Aorta (tissue), 5 donors: ENCODE measurements at places on chromosomes 1 and 21. TPM values are rescaled to one million over a fixed set of nuclear protein-coding genes. Genes with fewer than 3 reads are reported as not detected.

The EPHB2 gene
- 16.6 TPM for total RNA-seq

The MCOLN3 gene
- 1.3 TPM for total RNA-seq

The BRINP2 gene
- total RNA-seq = not detected

The SZRD1 gene
- 128 TPM for total RNA-seq

The LYST gene
- 63.3 TPM for total RNA-seq

The SLFNL1 gene
- total RNA-seq = 1.0 TPM

The PTCH2 gene
- total RNA-seq = 1.7 TPM

The FCRL5 gene
- total RNA-seq = 0.84 TPM

The TCEA3 gene
- 25.7 TPM for total RNA-seq

The EXO1 gene
- 0.65 TPM for total RNA-seq

The PTPRC gene
- 89.9 TPM for total RNA-seq

The CFH gene
- total RNA-seq = 284 TPM

The SH2D1B gene
- 0.63 TPM for total RNA-seq

The CSRP1 gene
- 1,490 TPM for total RNA-seq

The CYP4A22 gene
- total RNA-seq = 0.23 TPM

The SPRR2B gene
- not detected for total RNA-seq

The RHCE gene
- total RNA-seq = not detected

The USH2A gene
- not detected for total RNA-seq

The AVPR1B gene
- not detected for total RNA-seq

The SDE2 gene
- total RNA-seq = 15.7 TPM

The PLA2G5 gene
- total RNA-seq = 6.8 TPM

The CD2 gene
- 5.5 TPM for total RNA-seq

The ADGRL4 gene
- 60.4 TPM for total RNA-seq
